Activated T-helper 1 cell treated with anti-CD3 and anti-CD28 coated beads, Interleukin-12 subunit alpha, Interleukin-12 subunit beta, Interleukin-2, Interleukin-4 antibody, amounts not matched to agents 30 ng/mL and 10 ng/mL and 1 ng/mL, durations not matched to agents 14 hours and 24 hours and 36 hours (primary cell): ENCODE measurements at places on chromosomes 3 and 15.

DNA sequence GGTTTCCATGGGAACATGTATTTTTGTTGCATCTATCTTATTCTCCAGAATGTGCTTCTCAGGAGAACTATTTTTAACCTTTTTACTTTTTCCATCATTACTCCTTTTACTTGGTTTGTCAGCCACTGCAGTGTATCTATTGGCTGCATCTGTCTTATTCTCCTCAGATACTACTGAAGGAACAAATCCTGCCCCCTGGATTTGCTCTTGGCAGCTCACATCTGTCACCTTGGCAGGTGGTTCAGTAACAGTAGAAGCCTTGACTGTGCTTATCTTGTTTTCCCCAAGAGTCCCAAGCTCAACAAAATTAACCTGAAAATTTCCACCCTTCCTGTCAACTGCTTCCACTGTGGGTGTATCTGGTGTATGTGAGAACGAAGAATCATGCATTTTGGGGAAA, 106.0 kb downstream of the MAP4 start:
- no peak for DNase-seq

- no peak for DNase-seq
Observed at GRCh38 chr3:197226179-197226578, 72.2 kb downstream of the DLG1 start.

- no peak for DNase-seq
Observed at GRCh38 chr15:66931768-66932633, 133.4 kb upstream of the SMAD3 start.

GRCh38 chr15:83739629-83740028, 85.7 kb downstream of the ADAMTSL3 start:
- no peak for DNase-seq

GRCh38 chr3:72510247-72510646, 338.0 kb downstream of the SHQ1 start:
- DNase-seq = no peak

DNA sequence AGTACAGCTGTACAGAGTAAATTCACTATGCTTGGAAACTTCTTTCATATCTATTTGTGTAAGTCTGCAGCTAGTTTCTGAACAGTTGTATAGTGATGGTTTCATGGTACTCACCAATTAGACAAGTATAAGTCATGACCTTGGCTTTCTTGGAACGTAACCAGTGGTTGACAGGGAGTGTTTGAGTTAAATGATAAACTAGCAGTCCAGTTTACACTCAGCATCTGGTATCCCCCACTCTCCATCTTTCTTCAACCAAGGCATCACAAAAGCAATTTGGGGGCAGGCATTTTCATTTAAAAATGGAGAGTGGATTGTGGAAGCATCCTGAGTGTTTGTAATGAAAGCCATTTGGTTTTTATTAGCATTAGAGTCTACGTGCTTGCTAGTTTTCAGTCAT, 26.0 kb downstream of the MME start:
- DNase-seq = no peak

DNA sequence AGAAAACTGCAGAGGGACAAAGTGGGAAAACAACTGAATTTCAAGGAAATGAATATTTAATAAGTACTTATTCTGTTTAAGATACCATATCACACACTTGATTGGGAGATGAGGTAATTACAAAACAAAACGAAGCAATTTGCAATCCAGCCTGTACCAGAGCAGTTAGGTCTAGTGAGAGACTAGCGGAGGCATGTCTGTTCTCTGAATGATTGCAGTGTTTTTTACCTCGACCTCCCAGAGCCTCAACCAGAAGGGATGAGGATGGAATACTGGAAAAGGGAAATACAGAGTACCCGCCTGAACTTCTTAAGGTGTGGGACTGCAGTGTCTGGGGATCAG, 59.5 kb downstream of the PIK3CB start:
- DNase-seq = no peak
